ENCODE measurements at places on chromosomes 12 and 14. TPM values are rescaled to one million over a fixed set of nuclear protein-coding genes. Genes with fewer than 3 reads are reported as not detected.

Gene PAH
- polyA plus RNA-seq, result not detected

Gene ANKS1B
- polyA plus RNA-seq, result not detected

Gene FLRT2
- polyA plus RNA-seq, result not detected

Gene GALNT8
- polyA plus RNA-seq, result 3.2 TPM

Gene SERPINA9
- not detected for polyA plus RNA-seq

Gene SLC38A4
- polyA plus RNA-seq, result not detected

Gene AQP6
- not detected for polyA plus RNA-seq

Gene CCT2
- polyA plus RNA-seq, result 141 TPM

Gene PPP1R36
- 0.25 TPM for polyA plus RNA-seq

Gene CPNE8
- 2.1 TPM for polyA plus RNA-seq

Gene SPIC
- not detected for polyA plus RNA-seq

Gene TPPP2
- polyA plus RNA-seq, result not detected

Gene SCN8A
- polyA plus RNA-seq, result 0.83 TPM

Gene MAPK1IP1L
- polyA plus RNA-seq, result 86.8 TPM

Gene PIWIL1
- not detected for polyA plus RNA-seq

Gene CABP1
- not detected for polyA plus RNA-seq

Gene ZNF385A
- polyA plus RNA-seq, result not detected

Gene BCL2L14
- not detected for polyA plus RNA-seq

Gene ASPG
- not detected for polyA plus RNA-seq

Gene AICDA
- polyA plus RNA-seq, result not detected

Gene DLK1
- polyA plus RNA-seq, result not detected

Gene HRK
- not detected for polyA plus RNA-seq

Gene NEUROD4
- not detected for polyA plus RNA-seq

Gene GEMIN2
- polyA plus RNA-seq, result 10.1 TPM

Gene ERGIC2
- 116 TPM for polyA plus RNA-seq

Gene SYNE2
- 104 TPM for polyA plus RNA-seq

Gene MYO1A
- 0.40 TPM for polyA plus RNA-seq

Gene KLHDC1
- polyA plus RNA-seq, result 1.6 TPM

Gene PLEKHG3
- 61.1 TPM for polyA plus RNA-seq

Gene RAD52
- 4.1 TPM for polyA plus RNA-seq

Gene ASCL4
- not detected for polyA plus RNA-seq

Gene LYZ
- polyA plus RNA-seq, result not detected

Gene ANO2
- polyA plus RNA-seq, result not detected

Gene SERPINA6
- polyA plus RNA-seq, result not detected
